Fibroblast of skin of left quadriceps (primary cell): ENCODE measurements at places on chromosomes 1 and 21.

DNA sequence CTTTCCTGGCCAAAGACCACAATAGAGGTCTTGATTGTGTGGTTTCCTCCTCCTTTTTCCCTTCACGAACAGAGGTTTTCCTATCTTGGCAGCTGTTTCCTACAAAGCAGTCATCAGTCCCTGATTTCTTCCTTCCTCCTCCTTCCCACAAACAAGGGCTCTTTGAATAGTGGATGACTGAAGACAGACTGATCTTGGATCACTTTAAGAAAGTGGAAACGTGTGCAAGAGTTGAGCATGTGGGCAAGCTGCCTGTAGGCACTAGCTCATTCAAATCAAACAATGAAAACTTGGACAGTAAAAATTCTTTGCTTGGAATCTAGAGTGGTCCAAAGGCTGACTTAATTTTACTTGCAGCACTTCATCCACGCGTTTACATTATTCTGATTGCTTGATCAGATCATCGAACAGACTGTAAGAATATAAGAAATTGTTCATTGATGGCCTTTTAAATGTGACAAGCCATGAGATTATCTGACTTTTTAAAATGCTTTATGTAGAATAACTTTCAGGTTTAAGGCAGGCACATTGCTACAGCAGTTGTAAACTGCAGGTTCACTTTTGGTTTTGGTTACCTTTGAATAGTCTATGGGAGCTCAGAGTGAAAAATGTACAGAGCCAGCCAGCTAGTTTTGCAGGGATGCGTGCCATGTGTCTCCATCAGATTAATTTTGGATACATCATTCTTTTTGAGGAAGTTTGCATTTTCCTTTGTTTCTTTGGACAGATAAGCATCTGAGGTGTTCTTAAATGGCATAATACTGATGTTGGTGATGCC lies 34.4 kb downstream of the ADGRL2 start:
- DNase-seq: peak; percentile 6

DNA sequence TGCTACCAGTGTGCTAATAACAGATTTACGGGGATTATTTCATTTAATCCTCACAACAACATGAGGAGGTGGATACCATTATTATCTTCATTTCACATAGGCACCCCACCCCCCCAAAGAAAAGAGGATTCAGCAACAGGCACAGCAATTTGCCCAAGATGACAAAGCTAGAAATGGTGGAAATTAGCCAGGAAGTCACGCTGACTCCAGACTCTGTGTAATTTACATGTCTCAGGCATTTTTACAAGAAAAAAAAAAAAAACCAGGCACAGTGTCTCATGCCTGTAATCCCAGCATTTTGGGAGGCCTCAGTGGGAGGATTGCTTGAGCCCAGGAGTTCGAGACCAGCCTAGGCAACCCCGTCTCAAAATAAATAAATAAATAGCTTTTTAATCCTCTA lies 37.5 kb upstream of the PRDM2 start:
- DNase-seq: peak; percentile 39

- no peak for DNase-seq
Measured at GRCh38 chr1:232211149-232211548, 418.8 kb downstream of the SIPA1L2 start.

DNA sequence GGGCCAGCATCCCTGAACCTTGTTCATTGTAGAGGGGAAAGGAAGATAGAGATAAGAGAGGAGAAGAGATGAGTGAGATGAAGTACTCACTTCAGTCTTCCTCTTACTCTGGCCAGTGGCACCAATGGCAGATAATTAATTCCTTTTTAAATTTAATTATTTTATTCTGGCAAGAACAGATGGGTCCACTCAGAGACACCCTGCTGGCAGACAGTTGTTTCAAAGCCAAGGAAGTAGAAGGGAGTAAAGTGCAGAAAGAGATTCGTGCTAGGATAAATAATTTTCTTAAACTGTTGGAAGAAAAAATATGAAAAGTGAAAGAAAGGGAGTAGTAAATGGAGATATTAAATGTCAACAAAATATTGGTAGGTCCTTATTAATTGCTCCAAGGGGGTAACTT lies 7.7 kb upstream of the GJA5 start:
- no peak for DNase-seq

- no peak for DNase-seq
Measured at GRCh38 chr1:235275223-235275622, 52.8 kb downstream of the ARID4B start.

GRCh38 chr1:218967836-218968235 lies 205.8 kb upstream of the LYPLAL1 start:
- DNase-seq: no peak

DNA sequence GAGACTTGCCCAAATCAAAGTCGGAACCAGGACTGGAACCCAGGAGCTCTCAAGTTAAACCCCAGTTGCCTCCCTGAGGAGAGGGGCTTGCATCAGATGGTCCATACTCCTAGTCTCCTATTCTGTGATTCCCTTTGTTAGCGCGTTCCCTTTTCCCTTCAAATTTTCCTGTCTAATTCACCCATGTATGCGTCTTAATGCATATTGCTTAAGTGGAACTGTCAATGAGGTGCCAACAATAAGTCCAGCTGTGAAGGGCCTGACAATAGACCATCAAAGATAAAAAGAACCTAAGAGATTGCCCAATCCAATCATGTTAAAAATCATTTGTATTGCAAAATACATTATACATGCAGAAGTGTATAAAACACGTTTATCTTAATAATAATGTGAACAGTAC lies 634 bp upstream of the SPATA6 start:
- no peak for DNase-seq

DNA sequence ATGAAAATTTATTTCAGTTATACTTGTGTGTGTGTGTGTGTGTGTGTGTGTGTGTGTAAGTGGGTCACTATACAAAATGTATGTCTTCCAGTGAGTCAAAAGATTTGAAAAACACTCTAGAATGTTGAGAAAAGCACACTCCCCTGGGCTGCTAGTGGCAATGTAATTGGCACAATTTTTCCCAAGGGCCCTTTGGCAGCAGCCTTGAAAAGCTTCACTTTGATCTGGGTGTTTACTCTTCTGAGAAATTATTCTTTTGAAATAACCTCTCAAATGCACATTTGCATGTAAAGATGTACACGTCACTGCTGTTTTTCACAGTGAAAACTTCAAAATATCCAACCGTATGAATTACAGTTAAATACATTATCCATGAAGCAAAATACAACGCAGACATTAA lies 22.1 kb upstream of the SLC44A3 start:
- no peak for DNase-seq

GRCh38 chr1:41827991-41828570 lies 90.6 kb downstream of the HIVEP3 start:
- DNase-seq: no peak

DNA sequence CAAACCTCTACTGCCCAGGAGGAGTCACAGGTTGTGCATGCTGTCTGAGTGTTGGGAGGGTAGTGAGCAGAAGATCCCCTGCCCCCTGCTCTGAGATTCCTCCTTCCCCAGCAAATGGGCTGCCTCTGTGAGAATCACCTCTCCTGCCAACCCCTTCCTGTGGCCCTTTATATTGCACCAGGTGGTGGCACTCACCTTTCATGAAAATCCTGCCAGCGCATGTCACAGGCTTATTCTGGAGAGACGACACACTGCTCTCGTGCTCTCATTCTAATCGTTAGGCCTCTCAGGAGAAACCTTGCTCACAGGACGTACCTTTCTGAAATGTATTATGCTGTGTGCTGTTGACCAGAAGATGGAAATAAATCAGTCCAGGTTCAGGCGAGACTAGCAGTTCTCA lies 113.7 kb downstream of the RGL1 start:
- no peak for DNase-seq
